SIG-M5 (cell line): ENCODE measurements at places on chromosomes 5 and 9.

DNA sequence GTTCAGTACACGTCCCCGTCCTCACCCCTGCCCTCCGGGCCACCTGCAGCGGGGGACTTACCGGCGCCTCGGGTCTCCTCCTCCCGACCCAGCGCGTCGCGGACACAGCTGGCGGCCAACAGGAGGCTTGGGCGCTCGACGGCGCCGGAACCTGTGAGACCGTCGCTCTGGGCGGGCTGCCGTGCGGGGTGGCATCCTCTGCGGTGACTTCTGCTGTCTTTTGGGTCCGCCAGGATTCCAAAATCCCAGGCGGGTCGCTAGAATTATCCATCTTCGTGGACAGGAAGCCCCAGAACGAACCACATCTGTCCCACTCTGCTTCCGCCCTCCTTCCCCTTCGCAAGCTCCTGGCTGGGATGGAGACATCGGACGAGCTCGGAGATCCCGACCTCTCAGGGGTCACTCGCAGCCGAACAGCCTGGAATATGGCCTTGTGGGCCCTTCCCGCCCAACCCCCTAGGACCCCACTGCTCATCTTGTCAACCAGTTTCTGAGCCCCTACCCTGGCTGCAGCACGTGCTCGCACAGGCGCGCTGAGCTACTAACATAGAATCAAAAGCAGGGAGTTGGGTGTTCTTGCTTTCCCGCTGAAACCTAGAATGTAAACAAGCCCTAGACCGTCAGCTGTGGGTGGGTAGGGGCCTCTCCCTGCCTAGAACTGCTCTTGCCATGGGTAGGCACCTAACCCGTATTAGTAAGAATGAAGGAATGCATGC lies 947 bp upstream of the MARCHF3 start:
- DNase-seq, result no peak

DNA sequence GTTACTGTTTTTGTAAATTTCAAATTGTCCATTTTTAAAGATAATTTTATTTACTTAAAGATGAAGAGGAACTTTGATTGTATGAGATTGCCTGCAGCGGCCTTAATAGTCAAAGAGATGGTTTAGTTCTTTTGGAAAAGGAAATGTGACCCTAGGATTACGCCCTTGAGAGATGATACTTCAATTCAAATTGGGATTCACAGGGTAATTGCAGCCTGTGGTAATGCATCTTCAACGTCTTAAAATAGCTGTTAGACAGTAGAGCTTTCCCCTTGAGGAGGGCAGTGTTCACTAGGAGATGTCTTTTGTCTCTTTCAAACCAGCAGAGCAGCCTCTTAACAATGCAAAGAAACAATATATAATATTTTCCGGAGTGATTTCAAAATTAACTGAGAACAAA lies 127.1 kb downstream of the TAF11L14 start:
- DNase-seq, result no peak

DNA sequence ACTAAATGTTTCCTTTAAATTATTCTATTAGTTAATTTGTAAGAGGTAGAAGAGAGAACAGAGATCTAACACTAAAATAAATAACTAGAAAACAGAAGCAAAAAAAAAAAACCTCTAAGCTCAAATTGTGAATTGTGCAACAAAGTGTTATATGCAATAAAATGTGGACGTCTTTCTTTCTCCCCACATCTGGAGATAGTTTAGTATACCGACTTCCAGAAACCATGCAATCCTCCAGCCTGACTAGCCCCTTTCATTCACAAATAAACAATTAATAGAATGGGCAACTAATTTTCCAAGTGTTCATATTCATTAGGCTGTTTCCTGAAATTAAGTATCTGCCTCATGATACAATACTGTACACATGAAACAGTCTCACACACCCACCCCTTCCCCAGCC lies 258.5 kb downstream of the BNC2 start:
- no peak for DNase-seq

DNA sequence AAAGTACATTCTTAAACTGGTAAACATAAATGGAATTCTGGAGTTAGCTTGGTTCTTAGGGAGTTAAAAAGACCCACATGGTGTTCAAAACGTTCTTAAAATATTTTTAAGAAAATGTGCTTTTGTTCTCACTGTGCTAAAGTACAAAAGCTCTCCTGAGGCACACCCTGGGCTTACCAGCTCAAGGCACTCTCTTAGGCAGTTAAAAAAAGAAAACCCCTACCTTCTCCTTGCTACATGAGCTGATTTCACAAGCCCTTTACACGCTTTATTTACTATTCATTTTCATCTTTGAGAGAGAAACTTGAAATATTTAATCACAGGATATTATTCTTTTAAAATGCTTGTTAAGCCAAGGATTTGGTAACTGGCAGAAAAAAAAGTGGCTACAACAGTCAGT lies 723.3 kb upstream of the GRAMD2B start:
- no peak for DNase-seq

GRCh38 chr9:26131886-26132285 lies 453.6 kb upstream of the TUSC1 start:
- no peak for DNase-seq

DNA sequence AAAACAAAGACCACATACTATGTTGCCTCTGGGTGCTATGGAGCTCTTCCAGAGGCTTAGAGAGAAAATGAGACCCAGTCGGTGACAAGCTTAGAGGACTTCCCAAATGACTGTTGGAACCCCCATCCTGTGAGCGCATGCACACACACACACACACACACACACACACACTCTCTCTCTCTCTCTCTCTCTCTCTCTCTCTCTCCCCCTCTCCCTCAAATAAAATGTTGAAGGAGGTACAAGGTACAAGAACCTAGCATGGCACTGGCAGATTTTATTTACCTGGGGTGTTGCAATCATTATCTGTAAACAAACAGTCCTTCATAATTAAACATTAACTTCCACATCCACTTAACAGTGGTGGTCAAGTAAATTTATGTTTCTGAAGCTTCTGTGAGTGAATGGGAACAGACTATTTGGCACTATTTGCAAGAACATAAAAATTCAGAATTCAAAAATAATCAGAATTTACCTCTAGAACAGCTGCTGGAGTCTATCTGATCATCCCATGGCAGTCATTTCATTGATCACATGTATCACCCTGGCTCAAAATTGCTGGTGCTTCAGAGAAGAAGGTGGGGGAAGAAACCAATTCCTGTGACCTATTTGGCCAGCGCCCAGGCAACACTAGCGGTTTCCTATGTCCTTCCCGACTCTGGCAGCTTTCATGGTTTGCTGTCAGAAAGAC lies 24.9 kb downstream of the TRPM3 start:
- no peak for DNase-seq

GRCh38 chr9:132632413-132633129 lies 37.2 kb downstream of the DDX31 start:
- DNase-seq, result no peak

DNA sequence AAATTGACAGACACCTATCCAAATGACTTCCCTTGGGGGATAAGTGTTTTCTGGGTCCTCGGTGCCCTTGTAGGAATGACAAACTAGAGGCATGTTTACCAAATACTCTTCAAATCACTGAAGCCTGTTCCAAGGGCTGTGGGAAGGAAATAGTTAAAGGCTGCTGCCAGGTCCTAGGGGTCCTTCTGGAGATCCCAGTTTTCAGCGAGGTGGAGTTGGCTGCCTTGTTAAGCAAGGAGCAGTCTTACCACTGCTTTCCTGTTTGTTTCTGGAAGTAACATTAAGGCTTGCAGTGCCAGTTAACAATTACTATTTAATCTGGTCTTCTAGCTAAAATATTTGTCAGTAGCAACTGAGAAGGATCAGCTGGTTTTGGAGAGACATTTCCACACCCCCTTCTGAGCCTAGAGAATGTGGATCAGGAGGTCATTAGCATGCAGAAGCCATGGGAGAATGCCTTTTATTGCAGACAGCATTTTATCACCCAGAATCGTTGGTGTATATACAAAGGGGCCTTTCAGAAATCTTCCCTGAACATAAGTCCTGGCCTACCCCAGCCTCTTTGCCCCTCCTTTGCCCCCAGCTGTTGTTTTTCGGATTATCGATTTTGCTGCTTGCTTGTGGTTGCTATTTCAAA lies 238.8 kb downstream of the DMAC1 start:
- no peak for DNase-seq

GRCh38 chr5:157682257-157682656 lies 10.9 kb downstream of the C5orf52 start:
- DNase-seq, result no peak

DNA sequence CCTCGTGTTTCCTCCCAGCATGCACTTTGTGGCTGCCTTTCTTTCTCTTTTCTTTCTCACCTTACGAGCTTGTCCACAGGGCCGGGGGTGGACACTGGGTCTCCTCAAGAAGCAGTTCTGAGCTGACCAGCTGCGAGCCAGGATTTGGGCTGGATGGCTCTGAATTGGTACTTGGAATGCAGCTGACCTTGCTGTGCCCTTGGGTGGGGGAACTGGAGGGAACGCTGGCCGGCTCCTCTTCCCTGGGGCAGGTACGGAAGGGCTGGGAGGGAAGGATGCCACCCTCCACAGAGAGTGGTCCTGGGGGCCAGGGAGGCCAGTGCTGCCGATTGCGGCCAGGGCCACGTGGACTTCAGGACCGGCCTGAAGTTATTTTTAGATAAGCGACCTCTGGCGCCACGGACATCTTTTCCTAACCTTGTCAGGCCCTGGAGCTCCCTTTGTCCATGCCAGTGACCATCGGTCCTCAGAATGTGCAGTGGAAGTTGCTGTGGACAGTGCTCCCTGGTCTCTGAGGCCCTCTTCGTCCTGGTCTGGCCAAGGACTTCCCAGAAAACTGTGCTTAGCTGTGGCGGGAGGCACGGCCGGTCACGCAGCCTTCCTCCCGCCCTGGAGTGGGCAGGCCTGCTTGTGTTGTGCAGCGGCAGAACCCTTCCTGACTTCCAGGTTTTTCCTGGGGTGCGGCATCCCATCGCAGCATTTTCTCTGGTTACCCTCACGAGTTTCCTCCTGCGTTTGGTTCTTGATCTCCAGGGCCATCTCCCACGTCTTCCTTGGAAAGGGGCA lies 13.5 kb upstream of the AHRR start:
- no peak for DNase-seq

- DNase-seq, result no peak
Observed at GRCh38 chr5:128876569-128877382, 88.5 kb upstream of the SLC27A6 start.

- DNase-seq, result no peak
Observed at GRCh38 chr5:94782383-94782782, 163.9 kb downstream of the SLF1 start.

GRCh38 chr9:93543117-93543516 lies 33.3 kb upstream of the PHF2 start:
- DNase-seq, result no peak

DNA sequence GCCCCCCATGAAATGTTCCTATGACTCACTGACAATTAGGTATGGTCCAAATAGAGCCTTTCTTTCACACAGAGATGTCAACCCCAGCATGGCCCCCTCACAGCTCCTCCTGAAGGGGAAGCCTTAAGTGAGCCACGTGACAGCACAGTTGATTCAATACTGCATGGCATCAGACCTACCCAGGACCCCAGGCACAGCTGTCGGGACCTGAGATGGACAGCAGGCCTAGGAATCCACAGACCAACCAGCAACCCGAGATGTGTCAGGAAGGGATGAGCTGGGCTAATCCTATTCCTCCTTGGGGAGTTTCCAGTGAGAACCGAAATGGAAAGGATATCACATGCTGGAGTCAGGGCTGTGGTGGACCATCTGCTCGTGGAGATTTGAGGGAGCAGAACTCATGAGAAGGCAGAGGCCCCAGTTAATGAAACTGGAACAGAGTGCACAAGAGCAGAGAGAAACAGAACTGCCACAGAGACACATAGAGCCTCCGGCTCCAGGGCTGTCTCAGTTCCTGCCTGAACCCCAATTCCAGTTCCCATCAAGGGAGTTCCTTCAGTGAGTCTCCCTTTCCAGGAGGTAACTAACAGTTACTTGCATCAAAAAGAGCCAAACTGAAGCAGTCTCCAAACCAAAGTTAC lies 42.1 kb upstream of the SMIM23 start:
- no peak for DNase-seq

DNA sequence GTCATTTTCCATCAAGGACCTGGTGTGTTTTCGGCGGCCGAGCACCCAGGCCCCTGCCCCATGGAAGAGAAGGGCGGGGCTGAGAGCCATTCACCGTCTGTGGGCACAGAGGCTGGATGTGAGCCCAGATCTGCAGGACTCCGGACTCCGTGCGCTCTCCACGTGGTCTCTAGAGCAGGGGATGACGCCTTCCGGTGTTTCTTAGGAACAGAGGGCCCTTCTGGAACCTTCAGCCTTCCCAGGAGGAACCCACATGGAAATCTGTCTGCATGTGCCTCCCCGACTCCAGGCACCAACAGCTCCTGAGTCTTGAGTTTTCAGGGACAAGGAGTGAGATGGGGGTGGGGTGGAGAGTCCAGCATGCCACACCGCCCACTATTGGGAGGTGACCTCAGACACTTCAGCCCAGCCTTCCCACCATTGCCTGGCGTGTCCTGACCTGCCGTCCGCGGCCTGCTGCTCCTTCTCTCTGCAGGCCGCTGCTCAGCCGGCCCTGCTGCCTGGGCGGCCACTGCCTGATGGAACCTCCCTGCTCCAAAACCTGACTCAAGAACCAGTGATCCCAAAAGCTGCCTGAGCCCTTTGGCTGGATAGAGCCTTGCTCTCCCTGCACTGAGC lies 2.4 kb upstream of the RXRA start:
- DNase-seq, result no peak
